ENCODE measurements at places on chromosomes 6 and 20. TPM values are rescaled to one million over a fixed set of nuclear protein-coding genes. Genes with fewer than 3 reads are reported as not detected.

Gene NR2E1
- total RNA-seq, result not detected

Gene BTNL2
- not detected for total RNA-seq

Gene HNF4A
- total RNA-seq, result not detected

Gene GMDS
- total RNA-seq, result 23.8 TPM

Gene NRN1
- total RNA-seq, result 3.3 TPM

Gene LRP11
- total RNA-seq, result 6.0 TPM

Gene SYNJ2
- 22.6 TPM for total RNA-seq

Gene PPT2
- 17.9 TPM for total RNA-seq

Gene NKAIN2
- total RNA-seq, result not detected

Gene HLA-F
- total RNA-seq, result 275 TPM

Gene TSPYL4
- total RNA-seq, result 12.6 TPM

Gene TGM3
- total RNA-seq, result not detected

Gene SNPH
- 7.1 TPM for total RNA-seq

Gene TRIM15
- total RNA-seq, result 0.84 TPM

Gene BNIP5
- total RNA-seq, result not detected

Gene HEY2
- total RNA-seq, result 0.12 TPM

Gene SUMO4
- total RNA-seq, result 5.4 TPM

Gene RGS17
- total RNA-seq, result not detected

Gene MAS1
- total RNA-seq, result not detected

Gene TNFRSF21
- total RNA-seq, result 4.3 TPM

Gene ERVFRD-1
- total RNA-seq, result not detected

Gene SMPD2
- 8.8 TPM for total RNA-seq

Gene CCN2
- not detected for total RNA-seq

Gene POPDC3
- total RNA-seq, result not detected

Gene NHSL1
- 1.6 TPM for total RNA-seq

Gene UBR2
- 33.9 TPM for total RNA-seq

Gene CAPN11
- total RNA-seq, result not detected
